ENCODE measurements at places on chromosomes 16 and 17.

DNA sequence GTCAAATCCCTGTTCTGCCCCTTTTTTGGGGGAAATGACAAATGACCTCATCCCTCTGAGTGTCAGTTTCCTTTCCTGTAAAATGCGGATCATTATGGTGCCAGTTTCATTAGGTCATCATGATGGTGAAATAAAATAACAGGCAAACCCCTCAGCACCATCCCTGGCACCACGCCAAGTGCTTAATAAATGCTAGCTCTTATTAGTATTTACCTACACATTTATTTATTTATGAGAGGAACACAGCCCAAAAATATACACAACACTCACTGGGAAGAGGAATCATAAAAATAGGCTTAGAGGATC, 28.6 kb upstream of the GPRC5B start:
- DNase-seq = no peak

GRCh38 chr17:81537343-81537855, 9.2 kb downstream of the FSCN2 start:
- DNase-seq = no peak

DNA sequence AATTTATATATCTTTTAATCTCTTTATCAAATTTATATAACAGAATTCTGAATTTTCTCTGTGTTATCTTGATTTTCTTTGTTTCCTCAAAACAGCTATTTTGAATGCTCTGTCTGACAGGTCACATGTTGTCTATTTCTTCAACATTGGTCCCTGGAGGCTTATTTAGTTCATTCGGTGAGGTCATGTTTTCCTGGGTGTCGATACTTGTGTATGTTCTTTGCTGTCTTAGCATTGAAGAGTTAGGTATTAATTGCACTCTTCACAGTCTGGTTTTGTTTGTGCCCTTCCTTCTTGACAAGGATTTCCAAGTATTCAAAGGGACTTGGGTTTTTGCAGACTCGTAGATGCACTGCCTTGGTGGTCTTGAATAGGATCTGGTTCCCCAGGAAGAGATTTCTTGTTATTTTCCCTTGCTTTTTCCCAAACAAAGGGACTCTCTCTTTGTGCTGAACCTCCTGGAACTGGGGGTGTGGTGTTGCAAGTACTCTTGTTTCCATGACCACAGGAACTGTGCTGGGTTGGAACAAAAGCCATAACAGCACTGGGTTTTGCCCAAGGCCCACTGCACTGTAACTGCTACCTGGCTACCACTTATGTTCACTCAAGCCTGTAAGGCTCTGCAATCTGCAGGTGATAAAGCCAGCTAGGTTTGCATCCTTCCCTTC, 1483.0 kb downstream of the CDH8 start:
- DNase-seq = no peak

DNA sequence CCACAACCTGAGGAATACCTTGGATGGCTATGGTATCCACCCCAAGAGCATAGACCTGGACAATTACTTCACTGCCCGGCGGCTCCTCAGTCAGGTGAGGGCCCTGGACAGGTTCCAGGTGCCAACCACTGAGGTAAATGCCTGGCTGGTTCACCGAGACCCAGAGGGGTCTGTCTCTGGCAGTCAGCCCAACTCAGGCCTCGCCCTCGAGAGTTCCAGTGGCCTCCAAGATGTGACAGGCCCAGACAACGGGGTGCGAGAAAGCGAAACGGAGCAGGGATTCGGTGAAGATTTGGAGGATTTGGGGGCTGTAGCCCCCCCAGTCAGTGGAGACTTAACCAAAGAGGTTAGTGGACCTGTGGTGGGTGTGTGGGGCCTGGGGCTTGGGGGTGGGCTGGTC, 3.1 kb downstream of the NFE2L1 start:
- no peak for DNase-seq

- no peak for DNase-seq
Measured at GRCh38 chr17:82287868-82288801, 14.6 kb upstream of the CSNK1D start.

- DNase-seq = no peak
Measured at GRCh38 chr17:40074871-40075200, 12.1 kb downstream of the THRA start.

DNA sequence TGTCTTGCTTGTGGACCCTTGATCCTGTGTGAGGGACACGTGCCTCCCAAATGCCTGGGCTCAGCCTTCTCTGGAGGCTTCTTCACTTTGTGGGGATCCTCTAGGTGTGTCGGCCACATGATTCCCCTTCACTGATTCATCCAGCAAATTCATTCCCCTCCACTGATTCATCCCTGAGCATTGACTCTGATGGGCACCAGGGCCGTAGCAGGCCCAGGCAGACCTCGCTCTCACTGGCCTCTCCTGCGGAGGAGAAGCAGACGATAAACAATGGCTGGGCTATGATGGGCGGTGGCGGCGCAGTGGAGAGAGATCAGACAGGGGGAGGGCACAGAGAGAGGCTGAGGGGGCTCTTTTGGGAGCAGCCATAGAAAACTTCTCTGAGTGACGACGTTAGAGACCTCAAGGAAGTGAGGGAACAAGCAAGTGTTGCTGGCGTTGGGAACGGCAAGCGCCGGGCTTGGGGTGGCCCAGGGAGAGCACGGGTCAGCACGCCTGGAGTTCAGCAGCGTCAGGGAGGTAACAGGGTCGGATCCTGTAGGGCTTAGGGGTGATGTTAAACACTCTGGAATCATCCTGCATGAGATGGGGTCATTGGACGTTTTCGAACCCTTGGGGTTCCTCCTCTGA, 17.5 kb upstream of the RPTOR start:
- no peak for DNase-seq

DNA sequence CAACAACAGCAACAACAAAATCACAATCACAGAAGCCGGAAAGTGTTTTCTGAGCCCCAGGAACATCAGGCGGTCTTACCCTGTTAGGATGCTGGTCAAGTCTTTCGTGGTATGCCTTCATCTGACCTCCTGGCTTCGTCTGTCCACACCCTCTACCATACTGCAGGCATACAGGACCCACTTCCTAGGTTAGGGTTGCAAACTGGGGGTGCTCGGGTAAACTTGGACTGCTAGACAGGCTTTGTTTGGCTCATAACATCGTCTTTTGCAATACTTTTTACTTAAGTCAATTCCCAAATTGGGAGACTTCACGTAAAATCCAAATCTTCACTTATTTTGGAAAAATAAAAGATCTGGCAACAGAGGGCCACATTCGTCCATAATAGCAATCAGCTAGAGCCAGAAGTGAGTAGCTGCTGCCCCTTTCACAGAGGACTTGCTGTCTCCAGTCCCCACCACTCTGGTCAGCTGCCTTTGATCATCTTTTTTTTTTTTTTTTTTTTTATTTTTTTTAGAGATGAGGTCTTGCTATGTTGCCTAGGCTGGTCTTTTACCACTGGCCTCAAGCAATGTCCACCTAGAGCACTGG, 30.0 kb downstream of the CHD9 start:
- no peak for DNase-seq

GRCh38 chr17:35373984-35374765, 754 bp upstream of the SLFN11 start:
- DNase-seq = peak; percentile 6

- DNase-seq = no peak
Measured at GRCh38 chr17:81328978-81329926, 34.1 kb upstream of the SLC38A10 start.

DNA sequence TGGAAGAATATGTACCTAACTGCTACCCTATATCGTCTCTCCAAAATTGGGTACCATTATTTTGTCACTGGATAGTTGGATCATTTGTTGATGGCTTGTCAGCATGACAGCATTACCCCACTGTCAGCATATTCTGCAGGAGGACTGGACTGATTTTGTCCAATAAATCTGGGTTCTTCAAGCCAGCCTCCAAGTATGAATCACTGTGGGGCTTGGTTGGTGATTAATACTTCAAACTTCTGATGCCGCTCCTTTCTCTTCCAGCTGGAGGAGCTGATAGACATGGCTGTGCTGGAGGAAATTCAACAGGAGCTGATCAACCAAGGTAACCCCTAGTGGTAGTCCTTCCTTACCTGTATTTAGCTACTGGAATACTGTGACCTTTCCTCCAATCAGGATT, 2.5 kb downstream of the RPAIN start:
- no peak for DNase-seq

GRCh38 chr17:68942389-68942788, 12.8 kb downstream of the ABCA8 start:
- no peak for DNase-seq

DNA sequence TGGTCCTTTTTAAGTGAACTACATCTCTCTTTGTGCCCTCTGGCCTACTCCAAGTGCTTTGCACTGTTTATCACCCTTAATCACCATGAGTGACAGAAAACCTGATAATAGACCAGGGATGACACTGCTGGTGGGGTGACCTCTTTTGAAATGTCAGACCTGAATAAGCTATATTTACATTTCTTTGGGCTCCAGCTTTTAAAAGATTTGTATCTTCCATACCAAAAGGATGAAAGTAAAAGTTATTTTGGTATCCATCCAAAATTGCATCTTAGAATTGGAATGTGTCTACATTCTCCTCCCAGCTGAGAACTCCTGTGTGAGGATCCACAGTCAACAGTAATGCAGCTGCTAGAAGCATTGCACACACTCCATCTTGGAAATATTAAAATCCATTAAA, 370.0 kb downstream of the CDH11 start:
- DNase-seq = no peak

DNA sequence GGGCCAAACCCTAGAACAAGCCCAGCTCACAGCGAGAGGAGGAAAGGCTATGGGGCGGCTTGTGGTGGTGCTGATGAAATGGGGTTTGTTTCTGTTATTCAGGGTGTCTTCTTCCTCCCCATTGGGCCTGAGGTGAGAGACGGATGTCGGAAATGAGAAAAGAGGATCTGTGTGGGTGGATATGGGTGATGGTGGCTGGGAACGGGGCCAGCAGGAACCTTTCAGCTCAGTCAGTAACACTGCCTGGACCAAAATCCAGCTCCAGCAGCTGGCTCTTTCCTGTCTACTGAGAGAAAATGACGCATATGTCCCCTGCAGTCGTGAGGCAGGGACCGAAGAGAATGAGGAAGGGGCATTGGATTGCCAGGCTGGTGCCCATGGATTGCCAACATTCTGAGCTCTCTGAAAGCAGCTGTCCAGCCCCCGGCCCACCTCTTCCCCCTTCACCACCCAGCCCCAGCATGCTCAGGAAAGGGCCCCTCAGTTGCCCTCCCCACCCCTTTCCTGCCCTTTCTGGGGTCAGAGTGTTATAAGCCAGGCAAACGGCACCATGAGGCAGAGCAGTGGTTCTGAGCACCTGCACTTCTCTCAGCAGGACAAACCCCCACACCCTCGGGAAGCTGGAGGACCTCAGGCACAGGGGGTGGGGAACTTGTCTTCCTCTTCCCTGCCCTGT, 4.0 kb downstream of the MYH3 start:
- no peak for DNase-seq

DNA sequence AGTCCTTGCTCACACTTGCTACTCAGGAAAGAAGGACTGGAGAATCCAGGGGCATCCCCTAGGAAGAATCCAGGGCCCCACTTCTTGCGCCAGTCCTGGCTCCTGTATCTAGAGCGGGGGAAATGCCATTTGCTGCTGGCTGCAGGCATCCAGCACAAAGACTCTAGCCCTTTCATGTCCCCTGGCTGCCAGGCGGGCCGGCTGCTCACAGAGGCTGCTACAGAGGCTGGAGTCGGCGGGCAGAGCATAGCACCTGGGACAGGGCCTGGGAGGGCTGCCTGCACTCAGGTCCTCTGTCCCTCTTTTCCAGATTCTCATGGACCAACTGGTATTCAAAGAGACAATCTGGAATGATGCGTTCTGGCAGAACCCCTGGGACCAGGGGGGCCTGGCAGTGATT, 13.8 kb downstream of the SMIM5 start:
- no peak for DNase-seq

DNA sequence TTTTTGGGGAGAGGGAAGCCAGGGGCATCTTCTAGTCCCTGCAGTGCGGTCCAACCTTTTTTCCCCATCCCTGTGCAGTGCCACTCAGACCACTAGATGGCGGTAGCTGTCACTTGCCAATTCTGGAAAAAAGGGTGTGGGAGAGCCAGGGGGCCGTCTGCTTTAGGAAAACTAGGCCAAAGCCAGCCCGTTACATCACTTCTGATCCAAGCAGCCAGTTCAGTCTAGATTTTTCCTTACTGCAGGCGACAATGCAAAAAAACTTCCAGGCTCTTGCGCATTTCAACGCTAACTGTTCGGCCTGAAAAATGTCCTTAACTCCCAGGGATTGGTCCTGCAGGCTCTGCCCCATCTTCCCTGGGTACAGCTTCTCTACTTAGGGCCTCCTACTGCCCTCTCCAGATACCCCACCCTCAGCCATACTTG, 69.2 kb upstream of the CES5A start:
- peak; percentile 23 for DNase-seq

- no peak for DNase-seq
Measured at GRCh38 chr16:19666477-19666876, 51.5 kb downstream of the KNOP1 start.

DNA sequence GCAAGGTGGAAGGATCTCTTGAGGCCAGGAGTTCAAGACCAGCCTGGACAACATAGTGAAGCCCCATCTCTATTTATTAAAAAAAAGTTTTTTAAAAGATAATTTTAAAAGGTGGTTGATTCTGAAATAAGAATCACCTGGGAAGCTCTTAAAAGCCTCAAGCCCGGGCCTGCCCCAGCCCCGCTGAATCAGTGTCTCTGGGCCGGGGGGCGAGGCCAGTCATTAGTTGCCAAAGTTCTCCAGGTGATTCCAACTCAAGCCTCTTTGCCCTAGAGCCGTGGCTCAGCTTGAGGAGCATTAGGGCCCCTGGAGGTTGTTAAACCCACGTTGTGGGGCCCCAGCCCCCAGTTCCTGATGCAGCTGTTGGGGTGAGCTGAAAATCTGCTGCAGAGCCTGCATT, 24.6 kb downstream of the JPH3 start:
- DNase-seq = no peak

GRCh38 chr16:57739756-57740422, 4.3 kb downstream of the KATNB1 start:
- no peak for DNase-seq

DNA sequence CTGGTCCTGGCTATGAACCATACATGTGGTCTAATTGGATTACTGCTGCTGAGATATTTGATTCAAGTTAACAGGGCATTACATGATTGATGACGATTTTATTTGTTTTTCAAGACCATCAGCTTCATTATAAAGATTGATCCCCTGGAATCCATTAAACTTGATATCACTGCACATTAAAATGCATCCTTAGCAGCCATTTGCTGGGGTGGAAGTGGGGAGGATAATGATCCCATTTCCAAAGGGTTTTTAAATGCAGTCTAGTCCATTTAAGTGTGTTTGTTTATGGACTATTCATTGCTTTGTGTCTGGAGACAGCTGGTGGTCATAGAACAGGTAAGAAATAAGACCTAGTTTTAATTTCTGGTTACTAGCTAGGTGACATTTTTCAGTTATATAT, 40.9 kb downstream of the ADAMTS18 start:
- DNase-seq = no peak

DNA sequence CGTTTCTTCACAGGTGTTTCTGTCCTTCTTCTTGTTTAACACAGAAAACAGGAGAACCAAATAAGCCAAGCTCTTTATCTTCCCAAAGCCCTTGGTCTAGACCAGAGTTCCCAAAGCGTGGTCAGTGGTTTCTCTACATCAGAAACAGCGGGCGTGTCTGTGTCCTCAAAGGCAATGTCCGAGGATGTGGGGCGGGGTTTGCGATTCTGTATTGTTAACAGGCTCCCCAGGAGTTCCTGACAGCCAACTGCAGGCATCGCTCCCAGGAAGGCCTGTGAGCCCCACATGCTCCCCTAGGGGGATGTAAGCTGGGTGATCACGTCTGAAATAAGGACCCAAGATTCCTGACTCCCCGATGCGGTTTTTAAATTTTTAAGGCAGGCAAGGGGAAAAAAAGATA, 28.4 kb upstream of the SLC25A19 start:
- DNase-seq = no peak

Measured in stimulated activated CD8-positive, alpha-beta memory T cell treated with anti-CD3 and anti-CD28 coated beads, Interleukin-7, amount 100 ng/mL, for 4 hours (primary cell).